CD4-positive, alpha-beta T cell (primary cell): ENCODE measurements at places on chromosomes 3 and 15. TPM values are rescaled to one million over a fixed set of nuclear protein-coding genes. Genes with fewer than 3 reads are reported as not detected.

SAMMSON gene
- total RNA-seq, result not detected

PLSCR1 gene
- 8.3 TPM for total RNA-seq

PIERCE2 gene
- not detected for total RNA-seq

CKMT1B gene
- total RNA-seq, result not detected

CILP gene
- total RNA-seq, result 0.31 TPM
